ENCODE measurements at places on chromosomes 16 and 17.

DNA sequence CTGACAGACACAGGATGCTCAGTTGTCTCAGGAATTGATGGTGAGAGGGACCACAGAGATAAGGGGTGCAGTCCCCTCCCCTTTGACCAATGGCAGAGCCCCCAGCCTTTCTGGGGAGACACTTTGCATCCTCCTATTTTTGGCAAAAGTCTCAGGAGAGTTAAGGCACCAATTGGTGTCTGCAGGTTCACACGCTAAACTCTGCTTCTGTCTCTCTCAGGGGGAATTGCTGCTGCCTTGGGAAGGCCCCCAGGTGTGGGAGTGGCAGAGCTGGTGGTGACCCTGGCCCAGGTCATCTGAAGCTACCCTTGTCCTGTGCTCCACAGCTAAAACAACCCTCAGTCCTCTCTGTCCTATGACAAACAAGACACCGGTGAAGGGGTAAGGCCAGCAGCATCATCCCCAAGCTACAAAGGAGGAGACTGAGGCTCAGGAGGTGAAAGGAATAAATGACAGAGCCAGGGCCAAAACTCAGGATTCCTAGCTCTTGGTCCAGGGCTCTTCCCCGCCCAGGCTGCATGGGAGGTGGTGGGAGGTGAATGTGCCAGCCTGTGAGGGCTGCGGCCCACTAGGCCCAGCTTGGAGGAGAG is 20.3 kb downstream of the OSBPL7 start:
- no peak for DNase-seq

- DNase-seq, result no peak
These were observed 51.3 kb downstream of the PIMREG start for GRCh38 chr17:6495450-6496115.

DNA sequence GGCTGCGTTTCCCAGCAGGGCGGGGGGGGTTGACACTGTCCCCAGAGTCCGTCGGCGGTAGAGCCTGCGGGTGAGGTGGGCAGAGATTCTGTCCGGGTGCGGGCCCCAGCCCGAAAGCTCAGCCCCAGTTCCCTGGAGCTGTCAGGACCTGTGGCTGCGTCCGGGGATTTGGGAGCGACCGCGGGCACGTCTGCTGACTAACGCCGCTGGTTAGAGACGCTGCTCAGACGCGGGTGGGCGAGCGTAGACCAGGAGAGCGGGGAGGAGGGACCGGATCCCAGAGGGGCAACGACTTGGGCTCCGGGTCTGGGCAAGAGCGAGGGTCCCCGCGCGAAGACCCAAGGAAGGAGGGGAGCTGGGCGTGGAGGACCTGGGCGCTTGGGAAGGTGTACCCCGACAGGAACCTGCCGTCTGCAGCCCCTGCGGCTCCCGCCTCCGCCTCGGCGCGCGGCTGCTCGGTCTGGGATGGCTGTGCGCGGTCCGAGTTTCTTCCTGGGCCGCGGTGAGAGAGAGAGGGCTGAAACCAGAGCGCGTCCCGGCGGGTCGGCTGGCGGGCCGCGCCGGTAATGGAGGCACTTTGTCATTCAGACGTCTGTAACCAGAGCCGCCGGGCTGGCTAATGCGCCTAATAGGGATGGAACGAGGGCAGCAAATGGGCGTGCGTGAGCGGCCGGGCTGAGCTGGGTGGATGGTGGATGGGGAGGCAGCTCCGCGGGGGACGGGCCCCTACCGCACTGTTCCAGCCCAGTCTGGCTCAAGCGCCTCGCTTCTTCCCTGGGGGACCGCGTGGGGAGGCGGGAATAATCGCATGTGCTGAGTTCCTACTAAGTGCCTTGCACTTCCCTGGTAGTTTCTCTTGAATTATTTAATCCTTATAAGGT is 2.3 kb downstream of the NGFR start:
- no peak for DNase-seq

- DNase-seq, result no peak
These were observed 1349.4 kb downstream of the CDH8 start for GRCh38 chr16:60686824-60687223.

GRCh38 chr17:48503747-48504146 is 27.1 kb downstream of the HOXB1 start:
- no peak for DNase-seq

- no peak for DNase-seq
These were observed 40.0 kb downstream of the MRM1 start for GRCh38 chr17:36641331-36641876.

- no peak for DNase-seq
These were observed 175.8 kb downstream of the NPIPB11 start for GRCh38 chr16:29230671-29231096.

DNA sequence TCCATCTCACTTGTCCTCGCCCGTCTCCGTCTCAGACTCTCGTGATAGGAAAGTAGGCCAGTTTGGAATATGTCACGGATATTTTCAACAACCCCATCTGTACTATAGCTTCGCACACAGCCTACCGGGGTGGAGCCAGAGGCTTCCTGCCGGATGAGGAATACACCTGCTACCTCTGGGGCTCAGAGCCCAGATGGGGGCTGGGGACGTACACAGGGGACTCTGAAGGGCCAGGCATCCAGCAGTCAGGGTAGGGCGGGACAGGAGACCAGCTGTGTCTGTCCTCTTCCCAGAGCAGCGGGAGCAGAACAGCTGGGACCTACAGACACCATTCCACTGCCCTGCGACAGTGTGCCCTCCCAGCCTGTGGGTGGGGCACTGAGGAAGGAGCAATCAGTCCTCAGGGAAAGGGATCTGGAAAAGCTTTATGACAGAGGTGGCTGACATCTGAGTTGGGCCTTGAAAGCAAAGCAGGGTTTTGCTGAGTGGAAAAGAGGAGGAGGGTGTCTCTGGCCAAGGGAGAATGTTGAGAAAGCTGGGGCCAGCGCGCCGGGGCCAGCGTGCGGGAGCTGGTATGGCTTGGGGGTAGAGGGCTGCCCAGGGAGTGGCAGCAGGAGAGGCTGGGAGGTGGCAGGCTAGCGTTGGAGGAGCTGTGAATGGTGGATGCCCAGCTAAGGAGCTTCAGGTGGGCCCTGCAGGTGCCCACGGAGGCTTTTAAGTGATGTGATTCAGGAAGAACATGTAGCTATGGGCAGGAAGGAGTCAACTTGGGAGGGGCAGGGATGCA is 11.5 kb upstream of the SRCIN1 start:
- DNase-seq, result no peak

- DNase-seq, result no peak
These were observed 149.2 kb upstream of the TOX3 start for GRCh38 chr16:52696126-52696525.

DNA sequence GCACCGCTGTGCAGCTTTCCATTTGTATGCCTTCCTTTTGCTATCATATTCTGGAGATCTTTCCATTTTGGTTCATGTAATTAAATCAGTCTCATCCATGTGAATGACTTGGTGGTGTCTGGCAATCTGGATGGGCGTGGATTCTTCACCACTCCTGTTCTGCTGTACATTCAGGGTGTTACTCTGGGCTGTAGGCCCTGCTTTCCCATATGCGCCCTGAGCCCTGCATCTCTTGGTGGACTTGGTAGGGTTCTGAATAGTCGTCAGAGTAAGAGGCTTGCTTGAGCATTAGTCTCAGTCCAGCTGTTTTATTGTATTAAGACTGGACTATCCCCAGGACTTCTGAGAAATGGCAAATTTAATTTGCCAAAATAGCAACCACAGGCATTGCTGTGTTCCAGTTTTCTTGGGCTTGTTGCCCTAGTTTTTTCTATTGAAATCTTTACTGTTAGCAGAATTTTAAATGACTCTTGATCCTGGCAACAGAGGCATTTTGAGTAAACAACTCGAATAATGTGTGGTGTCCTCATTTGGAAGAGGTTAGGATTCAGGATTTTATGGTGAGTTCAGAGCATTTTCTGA is 14.9 kb downstream of the BANP start:
- no peak for DNase-seq

- no peak for DNase-seq
These were observed 79.1 kb downstream of the GRIN2A start for GRCh38 chr16:10103118-10103517.

DNA sequence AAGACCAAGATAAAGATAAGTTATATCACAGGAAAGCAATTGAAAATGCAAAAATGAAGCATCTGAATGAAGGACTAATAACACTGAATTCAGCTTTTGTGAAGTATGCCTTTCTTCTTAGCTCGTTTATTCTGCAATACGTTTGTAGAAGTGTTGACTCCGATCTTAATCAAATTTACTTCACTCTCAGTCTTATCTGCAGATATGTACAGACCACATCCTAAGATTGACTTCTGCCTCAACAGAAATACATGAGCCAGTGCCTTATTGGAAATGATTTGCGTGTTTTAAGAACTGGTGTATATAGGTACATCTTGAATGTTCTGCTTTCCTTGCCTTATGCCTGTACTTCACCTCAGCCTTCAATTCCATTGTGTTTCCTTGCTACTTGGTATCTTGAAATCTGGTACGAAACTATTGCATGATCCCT is 1.3 kb downstream of the ATF7IP2 start:
- no peak for DNase-seq

DNA sequence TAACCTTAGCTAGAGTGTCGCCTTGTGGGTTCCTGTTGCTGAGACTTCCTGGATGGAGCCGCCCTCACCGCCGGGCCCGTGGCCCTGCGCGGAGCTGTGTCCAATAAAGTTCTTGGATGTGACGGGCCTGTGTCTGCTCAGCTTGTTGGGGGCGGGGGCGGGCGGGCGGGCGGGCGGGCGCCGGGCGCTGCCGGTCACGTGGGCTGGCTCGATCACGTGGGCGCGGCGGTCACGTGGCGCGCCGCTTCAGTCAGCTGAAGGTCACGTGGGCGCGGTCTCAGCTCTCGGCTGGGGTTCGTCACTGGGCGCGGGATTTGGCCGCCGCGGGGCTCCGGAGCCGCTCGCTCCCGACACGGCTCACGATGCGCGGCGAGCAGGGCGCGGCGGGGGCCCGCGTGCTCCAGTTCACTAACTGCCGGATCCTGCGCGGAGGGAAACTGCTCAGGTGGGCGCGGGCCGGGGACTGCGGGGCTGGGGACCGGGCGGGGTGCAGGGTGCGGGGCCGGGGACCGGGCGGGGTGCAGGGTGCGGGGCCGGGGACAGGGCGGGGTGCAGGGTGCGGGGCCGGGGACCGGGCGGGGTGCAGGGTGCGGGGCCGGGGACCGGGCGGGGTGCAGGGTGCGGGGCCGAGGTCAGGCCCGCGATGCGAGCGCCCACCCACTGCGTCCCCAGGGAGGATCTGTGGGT is at the start of gene AMDHD2:
TSS of gene AMDHD2 (plus strand) at position 275 of the 687 bp plus-strand sequence. CDS start at position 363, 88 bp downstream.
- peak; percentile 86 for DNase-seq

DNA sequence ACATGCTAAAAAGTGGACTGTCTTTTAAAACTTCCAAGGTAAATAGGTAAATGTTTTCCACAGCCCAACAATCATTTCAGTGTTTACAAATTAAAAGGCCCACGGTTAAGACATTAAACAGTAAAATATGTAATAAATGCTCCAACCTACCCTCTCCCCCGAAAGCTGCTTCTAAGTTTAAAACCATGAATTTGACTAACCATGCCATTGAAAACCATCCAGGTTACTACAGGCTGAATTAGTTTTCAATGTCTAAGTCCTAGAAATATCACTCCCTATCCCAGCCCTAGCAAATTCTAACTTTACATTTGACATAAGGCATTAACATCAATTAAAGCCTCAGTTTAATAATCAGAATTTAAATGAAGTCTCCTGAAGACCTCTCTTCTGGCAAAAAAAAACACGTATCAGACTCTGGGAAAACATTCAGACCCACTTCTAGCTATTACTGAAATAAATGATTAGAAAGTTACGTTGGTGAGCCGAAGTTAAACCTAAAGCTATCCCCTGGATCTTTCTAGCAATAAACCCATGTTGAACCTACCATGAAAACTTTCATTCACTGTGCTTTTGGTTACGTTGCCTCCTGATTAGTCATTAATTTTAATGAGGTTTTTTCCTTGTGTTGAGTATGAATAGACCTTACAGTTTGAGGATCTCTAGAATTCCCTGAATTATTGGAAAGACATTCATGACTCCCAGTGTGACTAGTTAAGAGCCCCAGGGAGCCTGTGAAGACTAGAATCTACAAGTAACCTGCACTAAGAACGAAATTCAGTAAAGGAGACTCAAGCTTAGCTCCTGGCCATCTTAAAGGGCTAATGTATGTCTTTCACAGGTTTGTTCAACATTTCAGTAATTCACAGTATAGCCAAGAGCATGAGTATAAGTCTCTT is 1.7 kb upstream of the POLG2 start:
- no peak for DNase-seq

GRCh38 chr17:48994549-48995303 is 2.5 kb upstream of the IGF2BP1 start:
- no peak for DNase-seq

DNA sequence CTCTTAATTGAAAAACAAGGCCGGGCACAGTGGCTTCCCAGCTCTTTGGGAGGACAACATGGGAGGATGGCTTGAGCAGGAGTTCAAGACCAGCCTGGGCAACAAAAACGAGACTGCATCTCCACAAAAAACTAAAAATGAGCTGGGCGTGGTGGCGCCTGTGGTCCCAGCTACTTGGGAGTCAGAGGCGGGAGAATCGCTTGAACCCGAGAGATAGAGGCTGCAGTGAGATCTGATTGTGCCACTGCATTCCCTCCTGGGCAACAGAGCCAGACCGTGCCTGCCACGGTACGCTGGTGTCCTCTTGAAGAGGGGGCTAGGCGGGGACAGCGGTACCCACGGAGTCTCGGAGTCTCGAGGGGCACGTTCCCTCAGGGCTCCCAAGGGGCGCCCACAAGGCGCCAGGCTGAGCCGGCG is 27.9 kb upstream of the ADORA2B start:
- DNase-seq, result no peak

DNA sequence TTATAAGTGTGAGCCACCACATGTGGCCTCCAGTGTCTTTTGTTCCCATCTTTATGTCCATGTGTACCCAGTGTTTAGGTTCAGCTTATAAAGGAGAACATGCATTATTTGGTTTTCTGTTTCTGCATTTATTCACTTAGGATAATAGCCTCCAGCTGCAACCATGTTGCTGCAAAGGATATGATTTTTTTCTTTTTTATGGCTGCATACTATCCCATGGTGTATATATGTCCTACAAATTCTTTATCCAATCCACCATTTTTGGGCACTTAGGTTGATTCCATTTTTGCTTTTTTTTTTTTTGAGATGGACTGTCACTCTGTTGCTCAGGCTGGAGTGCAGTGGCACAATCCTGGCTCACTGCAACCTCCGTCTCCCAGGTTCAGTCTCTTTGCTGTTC is 32.9 kb downstream of the ATAD5 start:
- DNase-seq, result no peak

DNA sequence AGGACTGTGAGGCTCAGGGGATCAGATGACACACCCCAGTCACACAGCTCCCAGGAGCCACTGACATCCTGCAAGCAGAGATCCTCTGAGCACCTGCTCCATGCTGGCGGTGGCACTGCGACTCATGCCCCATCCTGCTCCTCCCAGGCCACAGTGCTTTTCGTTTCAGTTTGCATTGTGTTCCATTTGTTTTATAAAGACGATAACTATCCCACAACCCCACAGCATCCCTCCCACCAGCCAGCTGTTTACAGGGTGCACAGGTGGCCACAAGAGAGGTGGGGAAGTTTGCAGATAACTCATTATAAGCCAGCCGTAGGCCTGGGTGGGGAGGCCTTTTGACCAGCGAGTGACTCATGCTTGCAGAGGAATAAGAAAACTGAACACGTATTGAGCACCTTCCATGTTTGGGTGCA is 28.2 kb downstream of the BCO1 start:
- no peak for DNase-seq

Measured in CD4-positive, alpha-beta T cell treated with Interleukin-4 for 4 hours (primary cell).